HCEC 1CT (cell line): ENCODE measurements at places on chromosomes 6 and 20.

DNA sequence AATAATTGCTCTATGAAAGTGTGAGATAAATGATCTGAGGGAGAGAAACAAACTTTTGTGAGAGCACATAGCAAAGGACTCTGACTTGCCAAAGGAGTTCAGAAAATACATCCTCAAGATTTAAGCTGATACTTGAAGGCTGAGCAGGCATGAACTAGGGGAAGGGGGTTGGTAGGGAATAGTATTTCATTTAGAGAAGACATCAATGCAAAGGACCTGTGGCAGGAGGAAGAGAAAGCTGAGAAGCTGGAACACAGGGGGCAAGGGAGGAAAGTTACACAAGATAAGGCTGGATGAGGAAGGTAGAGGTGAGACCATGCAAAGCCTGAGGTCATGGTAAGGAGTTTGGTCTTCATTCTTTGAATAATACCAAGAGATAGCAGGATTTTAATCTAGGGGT lies 50.6 kb downstream of the NCOA6 start:
- DNase-seq: no peak

- no peak for DNase-seq
Observed at GRCh38 chr20:16097788-16098187, 475.5 kb downstream of the KIF16B start.

- no peak for DNase-seq
Observed at GRCh38 chr6:163098827-163099479, 315.6 kb upstream of the QKI start.

DNA sequence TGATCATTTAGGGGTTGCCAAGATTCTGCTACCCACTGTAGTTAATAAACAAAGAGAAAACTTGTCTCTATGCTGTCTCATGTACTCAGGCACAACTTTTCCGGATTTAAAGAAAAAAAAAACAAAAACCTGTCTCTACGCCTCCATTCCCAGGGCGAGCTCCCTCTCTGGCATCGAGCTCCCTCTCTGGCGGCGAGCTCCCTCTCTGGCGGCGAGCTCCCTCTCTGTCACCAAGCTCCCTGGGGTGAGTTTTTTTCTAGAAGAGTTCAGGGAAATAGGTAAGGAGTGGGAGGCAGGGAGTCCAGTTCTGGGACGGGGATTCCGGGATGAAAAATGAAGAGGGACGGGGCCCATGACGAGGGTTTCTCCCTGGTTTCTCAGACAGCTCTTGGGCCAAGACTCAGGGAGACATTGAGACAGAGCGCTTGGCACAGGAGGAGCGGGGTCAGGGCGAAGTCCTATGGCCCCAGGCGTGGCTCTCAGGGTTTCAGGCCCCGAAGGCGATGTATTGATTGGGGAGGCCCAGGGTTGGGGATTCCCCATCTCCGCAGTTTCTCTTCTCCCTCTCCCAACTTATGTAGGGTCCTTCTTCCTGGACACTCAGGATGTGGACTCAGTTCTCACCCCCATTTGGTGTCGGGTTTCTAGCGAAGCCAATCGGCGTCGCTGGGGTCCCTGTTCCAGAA lies 16.5 kb upstream of the HLA-A start:
- DNase-seq: no peak

GRCh38 chr6:144339859-144340452 lies 54.8 kb downstream of the UTRN start:
- DNase-seq: no peak

- no peak for DNase-seq
Observed at GRCh38 chr6:150491811-150492172, 107.9 kb upstream of the PLEKHG1 start.

DNA sequence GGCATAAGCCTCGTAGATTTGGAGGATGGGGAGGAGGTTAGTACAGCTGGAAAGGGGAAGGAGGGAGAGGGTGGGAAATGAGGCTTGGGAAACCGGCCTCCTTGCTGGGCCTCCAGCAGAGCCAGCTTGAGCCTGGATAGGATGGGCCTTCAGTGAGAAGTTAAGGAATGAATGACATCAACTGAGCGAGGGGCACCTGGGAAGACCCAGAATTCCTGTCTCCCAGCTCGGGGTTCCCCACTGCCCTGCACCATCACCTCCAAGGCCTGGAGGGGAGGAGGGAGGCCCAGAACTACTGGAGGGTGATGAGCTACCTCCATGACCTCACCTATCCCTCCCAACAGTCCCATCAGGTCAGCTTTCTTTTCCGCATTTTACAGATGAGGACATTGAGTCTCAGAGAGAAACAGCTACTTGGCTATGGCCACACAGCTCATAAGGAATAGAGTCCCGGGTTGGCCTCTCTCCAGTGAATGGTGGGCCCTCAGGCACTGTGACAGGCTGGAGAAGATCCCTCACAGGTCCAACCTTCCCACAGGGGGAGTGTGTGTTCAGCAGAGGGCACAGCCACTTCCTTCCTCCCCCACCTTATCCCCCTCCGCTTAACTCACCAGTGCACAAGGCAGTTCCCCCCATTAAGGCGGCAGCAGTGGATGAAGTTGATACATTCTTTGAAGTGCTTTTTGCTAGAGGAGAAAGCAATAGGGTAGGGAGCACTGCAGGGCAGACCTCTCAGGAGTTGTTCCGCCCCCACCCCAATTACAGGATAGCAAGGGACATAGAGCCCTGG lies 6.8 kb downstream of the DUSP15 start:
- no peak for DNase-seq

GRCh38 chr20:33062825-33063149 lies 9.1 kb downstream of the BPIFB3 start:
- DNase-seq: no peak

DNA sequence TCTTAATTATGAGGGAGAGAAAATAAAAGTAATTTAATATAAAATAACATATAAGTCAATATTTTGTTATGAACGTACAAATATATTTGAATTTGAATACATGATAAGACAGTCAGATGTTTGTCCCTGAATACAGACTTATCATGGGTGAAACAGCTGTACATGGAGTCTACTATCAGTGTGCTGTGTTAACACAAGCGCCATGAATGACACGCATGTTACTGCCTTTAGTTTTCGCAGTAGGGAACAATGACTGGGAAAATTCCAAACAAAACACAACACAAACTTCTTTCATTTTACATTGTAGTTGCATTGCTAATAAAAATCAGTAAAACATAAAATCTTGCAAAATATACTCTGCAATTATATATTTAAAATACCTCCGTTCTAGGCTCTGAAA lies 108.6 kb downstream of the FBXO5 start:
- DNase-seq: no peak

- DNase-seq: peak; percentile 73
Observed at GRCh38 chr20:9200620-9201019, 131.7 kb downstream of the PLCB4 start.

GRCh38 chr20:49785852-49786175 lies 26.8 kb upstream of the SLC9A8 start:
- no peak for DNase-seq

DNA sequence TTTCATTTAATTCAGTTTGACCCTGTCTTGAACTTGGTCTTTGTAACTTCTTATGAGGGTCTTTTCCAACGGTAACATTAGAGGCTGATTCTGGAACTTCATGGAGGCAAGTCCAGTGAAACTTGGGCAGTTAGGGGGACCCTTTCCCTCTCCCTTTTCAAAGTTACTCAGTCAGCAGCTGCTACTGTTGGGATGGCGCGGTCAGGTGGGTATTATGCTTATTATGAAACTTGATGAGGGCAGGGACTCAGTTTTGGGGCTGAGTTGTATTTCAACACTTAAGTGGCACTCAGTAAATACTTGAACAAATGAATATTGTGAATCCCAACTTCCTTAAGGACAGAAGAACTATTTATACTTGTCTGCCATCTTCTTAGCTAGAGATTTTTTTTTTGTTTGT lies 20.8 kb downstream of the TOP1 start:
- no peak for DNase-seq

DNA sequence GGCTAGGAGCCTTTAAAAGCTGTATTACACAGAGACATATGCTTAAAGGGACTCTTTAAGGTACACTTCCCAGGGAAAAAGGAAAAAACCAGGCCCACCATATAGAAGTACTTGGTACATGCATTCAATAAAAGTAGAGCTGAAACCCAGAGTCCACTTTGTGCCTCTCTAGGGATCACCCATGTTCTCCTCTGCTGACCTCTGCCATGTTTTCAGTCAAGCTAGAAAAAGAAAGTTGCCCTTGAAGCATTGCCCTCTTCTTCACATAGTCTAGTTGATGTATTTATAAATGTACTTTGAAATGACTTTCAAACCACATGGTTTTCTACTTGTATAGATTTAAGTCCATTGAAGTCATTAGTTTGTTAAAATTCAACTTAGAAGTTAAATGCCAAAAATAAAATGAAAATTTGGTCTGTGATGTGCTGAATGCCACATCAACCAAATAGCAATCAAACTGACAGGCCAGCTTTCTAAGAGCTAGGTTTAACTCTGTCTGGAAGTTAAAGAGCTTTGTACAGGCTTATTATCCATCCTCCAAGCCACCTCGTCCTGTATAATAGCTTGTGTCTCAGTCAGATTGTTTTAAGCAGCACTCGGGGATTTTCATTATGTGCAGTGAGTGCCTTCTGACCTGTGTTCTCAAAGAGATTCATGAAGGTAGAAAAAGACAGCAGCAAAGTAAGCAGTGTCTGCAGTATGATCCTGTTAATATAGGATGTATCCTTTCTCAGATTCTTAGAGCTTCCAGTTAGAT lies 238.6 kb upstream of the PLN start:
- DNase-seq: no peak

GRCh38 chr20:59817406-59817805 lies 116.0 kb downstream of the SYCP2 start:
- no peak for DNase-seq

DNA sequence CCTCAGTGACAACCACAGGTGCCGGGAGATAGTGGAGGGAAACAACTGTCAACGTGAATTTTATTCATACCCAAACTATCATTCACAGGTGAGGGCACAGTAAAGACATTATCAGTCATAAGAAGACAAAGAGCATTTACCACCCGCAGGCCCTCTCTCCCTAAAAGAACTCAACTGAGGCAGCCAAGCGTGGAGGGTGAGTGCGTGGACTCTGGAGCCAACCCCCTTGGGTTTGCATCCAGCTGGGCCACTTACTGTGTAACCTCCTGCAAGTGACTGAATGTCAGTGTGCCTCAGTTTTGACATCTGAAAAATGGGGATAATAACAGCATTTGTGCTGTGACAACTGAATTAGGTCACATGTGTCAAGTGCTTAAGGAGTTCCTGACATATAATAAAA lies 70.6 kb upstream of the KCNK16 start:
- DNase-seq: no peak

DNA sequence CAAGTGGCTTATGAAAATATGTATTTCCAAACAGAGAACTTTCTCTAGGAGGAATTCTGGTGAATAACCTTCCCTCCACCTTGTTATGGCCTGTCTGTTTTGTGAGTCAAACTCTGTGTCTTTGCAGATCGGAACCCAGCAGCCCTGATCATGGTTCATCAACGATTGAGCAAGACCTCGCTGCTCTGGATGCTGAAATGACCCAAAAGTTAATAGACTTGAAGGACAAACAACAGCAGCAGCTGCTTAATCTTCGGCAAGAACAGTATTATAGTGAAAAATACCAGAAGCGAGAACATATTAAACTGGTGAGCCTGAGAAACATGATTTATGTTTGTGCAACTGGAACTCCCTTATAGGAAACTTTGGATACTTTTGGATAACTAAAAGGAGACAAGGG lies 294.5 kb upstream of the PLCB4 start:
- no peak for DNase-seq

DNA sequence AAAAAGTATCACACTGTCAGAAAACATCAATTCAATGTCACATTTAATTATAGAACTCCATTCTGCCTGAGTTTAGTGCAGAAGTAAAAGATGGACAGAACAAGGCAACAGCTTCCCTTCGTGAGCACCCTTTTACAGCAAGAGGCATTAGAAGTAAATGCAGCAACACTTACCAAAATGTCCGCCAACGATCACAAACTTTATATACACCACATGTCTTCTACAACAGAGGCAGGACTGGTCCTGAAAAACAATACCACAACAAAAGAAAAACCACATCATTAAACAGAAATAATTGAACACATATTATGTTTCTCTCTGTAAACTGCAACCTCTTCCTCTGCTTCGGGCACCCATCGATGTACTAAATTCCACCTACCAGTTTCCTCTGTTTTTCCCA lies 92.9 kb downstream of the FYN start:
- no peak for DNase-seq

DNA sequence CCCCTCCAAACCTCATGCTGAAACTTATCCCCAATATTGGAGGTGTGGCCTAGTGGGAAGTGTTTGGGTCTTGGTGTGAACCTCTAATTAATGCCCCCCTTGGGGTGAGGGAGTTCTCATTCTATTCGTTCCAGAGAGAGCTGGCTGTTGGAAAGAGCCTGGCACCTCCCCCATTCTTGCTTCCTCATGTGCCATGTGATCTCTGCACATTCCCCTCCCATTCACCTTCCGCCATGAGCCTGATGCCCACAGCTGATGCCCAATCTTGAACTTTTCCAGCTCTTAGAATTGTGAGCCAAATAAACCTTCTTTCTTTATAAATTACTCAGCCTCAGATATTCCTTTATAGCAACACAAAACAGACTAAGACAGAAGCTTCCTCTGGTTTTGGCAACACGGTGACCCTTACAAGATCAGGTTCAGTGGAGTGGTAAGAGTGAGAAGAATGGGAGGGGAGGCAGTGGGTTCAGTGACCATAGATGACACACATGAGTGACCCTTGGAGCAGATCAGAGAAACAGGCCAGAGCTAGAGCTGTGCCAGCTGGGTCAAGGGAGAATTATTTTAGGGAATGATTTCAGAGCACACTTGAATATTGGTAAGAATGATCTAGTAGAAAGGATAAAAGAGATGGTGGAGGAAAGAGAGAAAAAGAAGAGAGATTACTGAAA lies 176.4 kb downstream of the LY86 start:
- DNase-seq: no peak

DNA sequence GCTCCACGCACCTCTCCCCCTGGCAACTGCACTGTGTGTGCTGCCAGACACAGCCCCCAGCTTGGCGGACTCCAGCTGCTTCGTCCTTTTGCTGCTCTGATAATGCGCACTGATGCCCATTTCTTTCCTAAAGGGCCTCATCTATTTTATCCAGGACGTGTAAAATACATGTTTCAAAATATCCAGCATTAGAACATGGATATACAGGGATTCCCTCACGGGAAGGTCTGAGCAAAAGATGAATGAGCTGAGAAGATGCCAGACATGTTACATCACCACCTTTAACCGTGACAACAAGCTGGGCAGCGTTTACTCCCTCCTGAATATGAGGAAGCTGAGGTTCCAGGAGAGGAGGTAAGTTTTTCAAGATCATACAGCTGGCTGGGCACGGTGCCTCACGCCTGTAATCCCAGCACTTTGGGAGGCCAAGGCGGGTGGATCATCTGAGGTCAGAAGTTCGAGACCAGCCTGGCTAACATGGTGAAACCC lies 32.8 kb downstream of the TNXB start:
- DNase-seq: peak; percentile 76

- DNase-seq: peak; percentile 67
Observed at GRCh38 chr6:67606906-67607828, 1027.9 kb upstream of the ADGRB3 start.

GRCh38 chr6:35086636-35087360 lies 54.3 kb downstream of the TCP11 start:
- DNase-seq: no peak

- DNase-seq: no peak
Observed at GRCh38 chr6:44386364-44386928, 1.1 kb upstream of the CDC5L start.
